ENCODE measurements at places on chromosomes 3 and 15. TPM values are rescaled to one million over a fixed set of nuclear protein-coding genes. Genes with fewer than 3 reads are reported as not detected.

DNA sequence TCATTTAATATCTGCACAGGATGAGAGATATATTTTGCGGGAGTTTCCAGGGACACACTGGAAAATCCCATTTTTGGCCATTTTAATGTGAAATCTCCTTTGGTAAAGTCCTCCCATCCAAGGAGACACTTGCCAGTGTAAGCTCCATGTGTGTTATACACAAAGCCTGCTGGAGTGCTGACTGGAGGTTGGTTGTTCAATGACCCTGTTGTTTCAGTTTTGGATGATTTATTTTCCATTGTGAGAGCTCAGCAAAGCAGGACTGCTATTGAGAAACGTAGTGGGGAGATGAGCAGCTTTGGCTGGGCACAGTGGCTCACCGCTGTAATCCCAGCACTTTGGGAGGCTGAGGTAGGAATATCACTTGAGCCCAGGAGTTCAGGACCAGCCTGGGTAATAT, 127.7 kb downstream of the NUP210 start:
- DNase-seq = no peak

GRCh38 chr15:69857686-69858391, 239.9 kb downstream of the TLE3 start:
- DNase-seq = no peak

- DNase-seq = peak; percentile 23
These were observed 179.8 kb downstream of the ZPLD1 start for GRCh38 chr3:102614585-102614984.

- no peak for DNase-seq
These were observed 11.0 kb upstream of the KCNMB2 start for GRCh38 chr3:178525251-178525650.

Gene AGBL1
- 0.26 TPM for polyA plus RNA-seq

GRCh38 chr15:76296849-76297248, 14.4 kb downstream of the ETFA start:
- no peak for DNase-seq

Gene SLC9C1
- 0.61 TPM for polyA plus RNA-seq

Gene CCK
- 0.37 TPM for polyA plus RNA-seq

Gene HHATL
- polyA plus RNA-seq = 0.61 TPM

DNA sequence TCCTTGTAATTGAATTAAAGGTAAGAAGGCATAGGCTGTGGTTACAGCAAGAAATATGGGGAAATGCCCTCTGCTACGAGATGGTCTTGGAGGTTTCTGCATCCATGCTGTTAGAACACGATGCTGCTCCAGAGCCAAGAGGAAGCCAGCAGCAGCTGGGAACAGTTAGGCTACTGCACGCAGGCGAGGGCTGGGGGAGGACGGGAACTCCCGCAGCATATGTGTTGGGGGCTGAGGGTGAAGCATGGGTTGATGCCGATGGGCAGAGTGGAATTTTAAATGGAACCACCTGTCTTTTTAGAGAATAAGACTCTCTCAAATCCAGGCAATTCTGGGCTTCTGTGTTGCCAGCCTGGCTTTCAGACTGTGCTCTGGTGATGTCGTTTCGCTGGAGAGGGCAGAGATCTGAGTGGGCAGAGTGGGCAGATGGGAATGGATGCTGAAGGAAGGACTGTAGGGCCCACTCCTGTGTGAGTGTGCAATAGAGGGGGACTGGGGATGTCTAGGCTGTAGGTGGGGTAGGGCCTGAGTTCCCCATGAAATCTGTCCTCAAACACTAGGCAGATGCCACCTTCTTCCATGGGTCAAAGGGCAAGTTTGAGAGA, 417.0 kb upstream of the TPM1 start:
- no peak for DNase-seq

- DNase-seq = no peak
These were observed 180.7 kb upstream of the PDZRN3 start for GRCh38 chr3:73805435-73805834.

Gene EBLN2
- polyA plus RNA-seq = 3.6 TPM

Gene CFAP92
- polyA plus RNA-seq = 0.95 TPM

Gene SLC35G2
- polyA plus RNA-seq = 3.2 TPM

- DNase-seq = no peak
These were observed 54.3 kb downstream of the RIOX2 start for GRCh38 chr3:97917813-97918536.

GRCh38 chr3:160174621-160175020, 50.6 kb upstream of the C3orf80 start:
- no peak for DNase-seq

Gene PLA2G4E
- polyA plus RNA-seq = not detected

- no peak for DNase-seq
These were observed 61.7 kb upstream of the ITGA11 start for GRCh38 chr15:68493629-68494028.

GRCh38 chr15:92157666-92158298, 235.9 kb upstream of the ST8SIA2 start:
- DNase-seq = no peak

GRCh38 chr3:65864357-65864904, 174.3 kb downstream of the MAGI1 start:
- DNase-seq = no peak

GRCh38 chr3:8575364-8576104, 69.1 kb downstream of the SSUH2 start:
- no peak for DNase-seq

Gene PPARG
- 28.2 TPM for polyA plus RNA-seq

- no peak for DNase-seq
These were observed 67.5 kb downstream of the LRCH3 start for GRCh38 chr3:197858598-197858997.

Gene ECE2
- not detected for polyA plus RNA-seq

DNA sequence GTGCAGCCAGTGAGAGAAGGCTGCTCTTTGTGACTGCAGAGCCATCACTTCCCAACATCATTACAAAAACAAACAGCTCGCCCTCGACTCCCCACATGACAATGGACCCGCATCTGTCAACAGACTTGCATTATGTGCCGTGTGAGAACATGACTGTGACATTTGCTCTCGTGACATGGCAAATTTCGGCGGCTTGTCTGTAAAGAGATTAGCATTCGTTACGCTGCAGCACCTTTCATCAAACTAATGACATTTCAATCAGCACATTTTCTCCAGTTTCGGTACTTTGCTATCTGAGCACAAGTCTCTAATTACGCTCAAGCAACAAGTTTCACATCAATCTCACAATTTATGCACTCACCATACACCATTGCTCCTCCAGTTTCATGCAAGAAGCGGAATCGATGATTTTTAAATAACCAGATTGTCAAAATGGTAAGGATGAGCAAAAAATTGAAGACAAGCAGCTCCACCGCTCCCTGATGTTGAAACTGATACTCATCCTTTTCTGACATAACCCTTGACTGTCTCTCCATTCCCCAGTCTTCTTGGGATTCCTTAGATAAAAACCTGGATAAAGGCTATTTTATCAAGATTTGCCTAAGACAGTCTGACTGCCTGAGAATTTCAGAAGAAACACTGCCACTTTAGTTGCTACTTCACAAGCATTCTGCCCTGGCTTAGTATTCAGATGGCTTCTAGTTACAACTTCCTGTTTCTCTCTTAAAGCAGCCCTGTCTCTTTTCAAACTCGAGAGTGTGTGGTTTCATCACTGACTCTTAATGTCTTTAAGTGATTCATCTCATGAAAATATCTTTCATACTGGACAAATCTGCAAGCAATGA, at the start of gene SLC9A9:
Gene SLC9A9 (minus strand): TSS at position 682 of the 845 bp plus-strand sequence. CDS start 146 bp downstream, at position 536.
- peak; percentile 29 for DNase-seq

DNA sequence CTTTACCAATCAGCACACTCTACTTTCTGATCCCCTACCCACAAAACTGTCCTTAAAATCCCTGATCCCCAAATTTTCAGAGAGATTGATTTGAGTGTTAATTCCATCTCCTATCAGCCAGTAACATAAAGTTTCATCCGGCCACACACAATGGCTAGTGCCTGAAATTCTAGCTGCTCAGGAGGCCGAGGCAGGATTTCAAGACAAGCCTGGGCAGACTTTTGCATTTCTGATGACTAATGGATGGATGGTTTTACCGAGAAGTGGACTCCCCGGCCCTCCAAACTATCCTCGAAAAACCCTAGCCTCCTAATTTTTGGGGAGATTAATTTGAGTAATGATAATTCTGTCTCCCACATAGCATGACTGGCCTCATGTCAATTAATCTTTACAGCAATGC, 269.8 kb upstream of the POU1F1 start:
- no peak for DNase-seq

Gene CCNDBP1
- polyA plus RNA-seq = 56.7 TPM

DNA sequence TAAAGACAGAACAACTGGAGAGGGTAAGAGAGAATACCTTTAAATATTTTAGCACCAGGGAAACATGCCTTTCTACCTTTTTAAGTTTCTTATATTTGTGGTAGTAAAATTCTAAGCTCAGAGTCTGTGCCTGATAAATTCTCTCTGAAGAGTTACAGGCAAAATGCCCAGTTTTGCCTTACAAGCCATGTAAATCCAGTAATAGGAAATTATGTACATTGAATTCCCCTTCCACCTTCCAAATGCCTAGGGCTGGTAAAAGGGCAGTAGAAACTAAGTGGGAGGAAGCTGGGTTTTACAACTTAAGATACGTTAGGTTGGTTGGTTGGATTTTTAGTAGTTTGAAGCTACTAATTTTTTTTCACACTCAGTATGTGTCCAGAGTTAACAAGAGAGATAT, 43.1 kb upstream of the TP63 start:
- DNase-seq = no peak

DNA sequence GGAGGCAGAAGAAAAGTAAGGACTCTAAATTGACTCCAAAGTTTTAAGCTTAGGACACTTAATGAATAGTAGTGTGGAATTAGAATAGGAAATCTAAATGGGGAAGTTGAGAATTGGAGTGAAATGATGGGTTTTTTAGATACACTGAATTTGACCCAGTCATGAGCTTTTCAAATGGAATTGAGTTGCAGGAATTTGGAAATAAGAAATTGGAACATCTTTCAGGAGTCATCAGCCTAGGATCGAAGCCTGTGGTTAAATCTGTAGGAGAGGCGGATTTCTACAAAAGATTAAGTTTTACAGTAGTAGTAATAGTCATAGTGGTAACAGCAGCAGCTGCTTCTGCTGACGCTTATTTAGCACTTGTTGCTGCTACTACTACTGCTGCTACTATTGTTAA, 129.0 kb upstream of the LRRFIP2 start:
- DNase-seq = no peak

DNA sequence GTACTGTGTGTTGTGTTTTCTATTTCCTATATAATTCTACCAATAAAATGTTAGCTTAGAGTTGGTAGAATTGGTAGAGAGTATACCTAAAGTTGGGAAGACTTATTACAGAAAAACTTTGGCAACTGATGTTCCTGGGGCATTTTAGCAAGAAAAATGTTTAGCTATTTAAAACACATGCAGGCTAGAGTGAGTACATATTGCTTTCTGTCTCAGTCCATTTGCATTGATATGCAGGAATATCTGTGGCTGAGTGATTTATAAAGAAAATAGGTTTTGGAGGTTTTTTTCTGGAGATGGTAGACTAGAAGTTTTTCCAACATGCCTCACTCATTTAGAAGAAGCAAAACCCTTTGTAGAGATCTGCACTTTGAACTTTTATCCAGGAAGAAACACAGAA, 30.4 kb upstream of the OR5K1 start:
- no peak for DNase-seq

DNA sequence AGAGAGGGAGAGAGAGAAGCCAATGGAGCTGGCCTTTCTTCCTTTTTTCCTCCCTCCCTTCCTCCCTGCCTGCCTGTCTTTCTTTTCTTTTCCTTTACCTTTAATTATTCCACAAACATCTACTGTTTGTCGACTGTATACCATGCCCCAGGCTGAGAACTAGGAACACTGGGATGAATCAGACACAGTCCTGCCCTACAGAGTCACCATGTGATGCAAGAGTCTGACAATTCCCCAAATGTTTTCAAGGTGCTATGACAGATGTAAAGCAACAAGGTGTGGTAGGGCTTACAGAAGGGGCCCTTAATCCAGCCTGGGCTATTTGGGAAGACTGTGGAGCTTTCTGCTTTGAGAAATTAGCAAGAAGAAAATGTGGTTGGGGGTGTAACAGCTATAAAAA, 4.0 kb upstream of the SPSB4 start:
- DNase-seq = no peak

DNA sequence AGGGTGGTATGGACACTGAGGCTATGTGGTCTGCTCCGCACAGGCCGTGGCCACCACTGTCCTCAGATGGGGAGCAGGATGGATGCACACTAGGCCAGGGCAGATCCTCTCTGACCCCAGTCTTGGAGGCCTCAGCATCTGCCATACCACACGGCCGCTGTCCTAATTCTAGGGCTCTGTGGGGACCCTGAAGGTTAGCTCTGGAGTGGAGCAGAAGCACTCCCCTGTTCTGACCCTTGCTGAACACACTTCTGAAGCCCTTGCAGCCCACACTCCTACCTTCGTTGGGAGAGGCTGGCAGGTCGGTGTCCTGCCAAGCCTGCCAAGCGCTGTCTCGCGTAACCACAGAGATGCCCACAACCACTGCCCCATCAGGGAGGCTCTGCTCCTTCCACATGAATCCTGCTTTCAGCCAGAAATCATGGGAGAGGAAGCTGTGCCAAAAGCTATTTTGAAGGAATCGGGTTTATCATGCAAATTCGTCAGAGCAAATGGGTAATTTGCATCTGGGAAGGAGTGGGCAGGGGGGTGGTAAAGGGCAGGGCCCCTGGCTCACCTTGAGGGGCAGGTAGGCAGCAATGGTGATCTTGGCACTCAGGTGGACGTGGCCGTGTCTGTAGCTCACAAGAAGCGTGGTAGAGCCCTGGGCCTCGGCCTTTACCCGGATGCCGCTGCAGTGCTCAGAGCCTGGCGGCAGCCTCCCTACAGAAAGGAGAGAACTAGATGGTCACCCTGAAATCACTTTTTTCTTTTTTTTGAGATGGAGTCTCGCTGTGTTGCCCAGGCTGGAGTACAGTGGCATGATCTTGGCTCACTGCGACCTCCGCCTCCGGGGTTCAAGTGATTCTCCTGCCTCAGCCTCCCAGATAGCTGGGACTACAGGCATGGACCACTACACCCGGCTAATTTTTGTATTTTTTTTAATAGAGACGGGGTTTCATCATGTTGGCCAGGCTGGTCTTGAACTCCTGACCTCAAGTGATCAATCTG, 54.4 kb downstream of the NUP210 start:
- DNase-seq = no peak

GRCh38 chr3:46483825-46484224, 14.0 kb upstream of the RTP3 start:
- DNase-seq = no peak

Gene ARHGEF26
- 12.0 TPM for polyA plus RNA-seq

GRCh38 chr3:6524479-6524878, 336.4 kb upstream of the GRM7 start:
- no peak for DNase-seq

All from renal cortex interstitium (tissue), 15 donors.